Calu3 (cell line): ENCODE measurements at places on chromosomes 16 and 17. TPM values are rescaled to one million over a fixed set of nuclear protein-coding genes. Genes with fewer than 3 reads are reported as not detected.
A peak's percentile ranks its signal among the peaks of the same experiment; 100 is the strongest.

GRCh38 chr17:48619826-48620449 is 4.8 kb upstream of the HOXB8 start:
- H3K27ac ChIP-seq, result peak overlapping the region; percentile 90
- H3K27me3 ChIP-seq, result peaks cover 89% of the 10 kb centered on the region
- H3K36me3 ChIP-seq, result peaks cover 98% of the 10 kb centered on the region

DNA sequence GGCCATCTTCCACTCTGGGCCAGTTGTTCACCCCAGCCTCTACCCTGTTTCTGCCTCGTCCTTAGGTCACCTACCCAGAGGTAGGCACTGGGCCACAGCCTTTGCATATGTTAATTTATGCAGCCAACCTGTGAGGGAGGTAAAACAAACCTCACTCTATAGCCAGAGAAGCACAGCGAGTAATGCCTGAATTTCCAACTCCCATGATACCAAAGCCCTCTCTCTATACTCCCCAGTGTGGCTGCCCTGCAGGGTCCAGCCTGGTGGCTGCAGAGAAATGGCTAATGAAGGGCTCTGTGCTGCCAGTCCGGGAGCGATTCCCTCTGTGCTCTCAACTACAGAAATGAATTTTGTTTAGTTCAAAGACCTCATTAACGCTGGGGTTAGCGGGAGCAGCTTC is 397.0 kb upstream of the CCL2 start:
- no peaks in the 10 kb centered on the region for H3K4me1 ChIP-seq
- no peak for DNase-seq
- peaks cover 88% of the 10 kb centered on the region for H3K27me3 ChIP-seq
- no peak overlapping the region for H3K4me3 ChIP-seq
- H3K36me3 ChIP-seq, result no peaks in the 10 kb centered on the region
- no peak overlapping the region for H3K27ac ChIP-seq

DNA sequence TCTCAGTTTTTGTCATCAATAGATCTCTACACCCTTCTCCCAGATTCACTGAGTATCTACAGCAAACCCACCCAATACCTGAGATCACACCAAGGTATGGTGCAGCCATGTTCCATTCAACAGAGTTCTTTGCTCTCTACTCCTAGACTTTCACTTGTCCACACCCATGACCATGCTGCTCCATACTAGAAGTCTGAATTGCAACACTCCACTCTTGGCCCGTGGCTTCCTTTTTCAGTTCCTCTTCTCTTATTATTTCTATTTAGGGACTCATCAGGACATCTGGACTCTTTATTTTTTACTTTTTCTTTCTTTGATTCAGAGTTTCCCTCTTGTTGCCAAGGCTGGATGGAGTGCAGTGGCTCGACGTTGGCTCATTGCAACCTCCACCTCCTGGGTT is 37.1 kb downstream of the YWHAE start:
- no peaks in the 10 kb centered on the region for H3K27me3 ChIP-seq
- peak overlapping the region; percentile 18 for H3K4me3 ChIP-seq
- H3K4me1 ChIP-seq, result peaks cover 30% of the 10 kb centered on the region

- peaks cover 11% of the 10 kb centered on the region for H3K36me3 ChIP-seq
- peaks cover 47% of the 10 kb centered on the region for H3K27me3 ChIP-seq
- H3K4me3 ChIP-seq, result peak overlapping the region; percentile 87
- H3K27ac ChIP-seq, result peak overlapping the region; percentile 20
- H3K4me1 ChIP-seq, result peaks cover 8% of the 10 kb centered on the region
Observed at GRCh38 chr17:57045868-57046704, 39.0 kb upstream of the AKAP1 start.

DNA sequence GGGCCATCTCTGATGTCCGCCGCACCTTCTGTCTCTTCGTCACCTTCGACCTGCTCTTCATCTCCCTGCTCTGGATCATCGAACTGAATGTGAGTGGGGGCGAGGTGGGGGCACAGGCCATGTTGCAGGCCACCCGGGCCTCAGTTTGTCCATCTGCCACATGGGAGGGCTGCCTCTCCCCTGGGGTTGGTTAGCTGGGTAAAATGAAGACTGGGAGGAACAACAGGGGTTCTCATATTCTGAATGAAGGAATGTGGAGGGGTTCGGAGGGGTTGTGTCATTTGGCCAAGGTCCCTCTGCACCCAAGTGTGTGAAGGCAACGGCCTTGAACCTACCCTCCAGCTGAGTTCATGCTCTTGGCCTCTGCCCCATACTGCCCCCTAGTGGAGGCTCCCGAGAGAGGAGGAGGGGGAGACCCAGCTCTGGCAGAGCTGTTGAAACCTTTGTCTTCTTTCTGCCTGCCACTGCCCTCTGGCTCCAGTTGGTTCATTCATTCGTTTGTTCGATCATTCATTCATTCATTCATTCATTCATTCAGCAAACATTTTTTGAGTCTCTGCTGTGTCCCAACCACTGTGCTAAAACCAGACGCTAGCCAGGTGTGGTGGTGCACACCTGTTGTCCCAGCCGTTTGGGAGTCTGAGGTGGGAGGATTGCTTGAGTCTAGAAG is 11.4 kb upstream of the TCAP start:
- H3K27ac ChIP-seq, result no peak overlapping the region
- H3K4me3 ChIP-seq, result no peak overlapping the region
- H3K36me3 ChIP-seq, result peaks cover 57% of the 10 kb centered on the region
- H3K4me1 ChIP-seq, result peaks cover 23% of the 10 kb centered on the region
- peak; percentile 100 for DNase-seq

DNA sequence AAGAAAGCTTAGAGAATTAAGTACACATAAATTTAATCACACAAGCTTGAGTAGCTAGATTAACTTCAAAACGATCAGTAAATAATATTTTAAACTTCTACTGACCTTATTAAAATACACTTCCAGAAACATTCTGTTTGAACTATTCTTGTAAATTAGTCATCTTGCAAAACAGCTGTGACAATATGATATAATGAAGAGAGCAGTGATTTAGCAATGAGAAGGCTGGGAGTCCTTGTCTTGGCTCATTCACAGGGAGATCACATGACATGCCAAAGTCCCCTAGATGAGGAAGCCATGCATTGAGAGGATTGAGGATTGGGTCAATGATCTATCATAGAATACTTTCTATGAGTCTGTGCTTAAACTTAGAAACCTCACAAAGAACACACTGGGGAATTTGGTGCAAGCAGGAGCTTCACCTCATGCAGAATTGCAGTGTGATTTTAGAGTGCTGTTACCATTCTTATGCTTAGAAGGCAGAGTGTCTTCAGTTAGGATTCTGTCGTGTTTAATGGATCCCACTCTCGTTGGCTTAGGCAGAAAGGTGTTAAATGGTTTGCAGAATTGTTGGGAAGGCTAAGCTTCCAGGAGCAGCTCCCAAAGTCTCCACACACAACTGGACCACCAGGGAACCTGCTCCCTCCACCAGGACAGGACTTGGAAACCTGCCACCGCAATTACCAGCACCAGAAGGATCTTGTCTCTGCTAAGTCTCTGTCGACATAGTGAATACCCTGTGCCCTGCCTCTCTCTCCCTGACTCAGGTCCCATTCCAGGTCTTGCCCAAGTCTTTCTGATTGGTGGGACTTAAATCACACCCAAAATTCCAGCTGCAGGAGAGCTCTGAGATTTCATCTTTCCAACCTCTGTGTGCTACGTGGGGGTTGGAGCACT is 87.1 kb downstream of the USP22 start:
- peaks cover 57% of the 10 kb centered on the region for H3K27me3 ChIP-seq
- no peak overlapping the region for H3K4me3 ChIP-seq
- H3K36me3 ChIP-seq, result no peaks in the 10 kb centered on the region

GRCh38 chr16:21281698-21282389 is 3.8 kb upstream of the CRYM start:
- H3K27me3 ChIP-seq, result peaks cover 48% of the 10 kb centered on the region
- DNase-seq, result no peak
- no peak overlapping the region for H3K27ac ChIP-seq
- H3K36me3 ChIP-seq, result peaks cover 17% of the 10 kb centered on the region
- H3K4me3 ChIP-seq, result no peak overlapping the region

Gene KCNJ18
- not detected in 2 replicates for total RNA-seq

Gene CDYL2
- 1.0 and 1.4 TPM in 2 replicates for total RNA-seq

Gene PRR29
- total RNA-seq, result 0.47 and 0.61 TPM in 2 replicates
